ENCODE measurements at places on chromosomes 16 and 17. TPM values are rescaled to one million over a fixed set of nuclear protein-coding genes. Genes with fewer than 3 reads are reported as not detected.

DNA sequence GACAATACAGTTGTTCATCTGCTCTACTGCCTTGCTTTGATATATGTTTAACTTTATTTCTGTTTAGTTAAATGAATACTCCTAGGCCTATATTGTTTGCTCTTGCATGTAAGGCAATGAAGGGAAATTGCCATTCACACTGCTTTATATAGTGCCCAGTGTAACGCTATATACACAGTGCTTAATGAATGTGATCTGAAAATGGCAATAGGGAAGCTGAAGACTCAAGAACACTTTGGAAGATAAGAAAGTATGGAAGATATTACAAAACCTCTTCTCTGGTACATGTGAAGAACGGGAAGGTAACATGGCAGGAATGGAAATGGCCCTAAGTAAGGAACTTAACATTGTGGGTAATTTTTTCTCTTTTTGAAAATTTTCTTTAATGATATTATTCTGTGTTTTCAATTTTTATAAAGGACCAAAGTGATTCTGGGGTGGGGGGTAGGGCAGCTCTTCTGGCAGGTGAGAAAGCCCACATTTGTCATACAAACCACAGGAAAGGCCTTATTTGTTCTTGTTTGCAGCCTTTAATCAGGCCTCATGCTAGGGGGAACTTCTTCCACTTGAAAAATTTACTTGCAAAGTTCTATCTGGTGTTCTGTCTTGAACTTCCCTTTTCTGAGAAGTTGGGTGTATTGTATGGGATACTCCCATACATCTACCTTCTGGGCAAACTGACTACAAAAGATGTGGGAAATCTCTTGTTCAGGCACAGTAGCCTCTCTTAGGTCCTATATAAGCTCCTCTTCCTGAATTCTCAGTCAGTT is 100.8 kb upstream of the CORO6 start:
- DNase-seq, result no peak
- H3K36me3 ChIP-seq, result no peaks in the 10 kb centered on the region
- H3K4me3 ChIP-seq, result no peak overlapping the region

DNA sequence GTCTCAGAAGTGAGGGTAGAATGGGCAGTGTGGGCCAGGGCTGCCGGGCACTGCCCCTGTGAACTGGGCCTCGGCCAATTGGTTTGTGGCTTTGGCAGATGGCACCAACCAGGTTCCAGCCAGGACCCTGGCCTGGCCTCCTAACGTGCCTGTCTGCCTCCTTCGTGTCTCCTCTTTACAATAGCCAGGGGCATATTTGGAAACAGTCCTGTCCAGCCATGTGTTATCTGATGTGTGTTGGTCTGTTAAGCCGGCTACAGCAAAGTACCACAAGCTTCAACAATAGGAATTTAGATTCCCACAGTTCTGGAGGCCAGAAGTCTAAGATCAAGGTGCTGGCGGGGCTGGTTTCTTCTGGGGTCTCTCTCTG is 14.6 kb downstream of the CRISPLD2 start:
- peaks cover 95% of the 10 kb centered on the region for H3K4me1 ChIP-seq
- peak overlapping the region; percentile 99 for H3K27ac ChIP-seq
- no peak for DNase-seq
- no peaks in the 10 kb centered on the region for H3K27me3 ChIP-seq
- peaks cover 18% of the 10 kb centered on the region for H3K36me3 ChIP-seq

USP36 gene
- 25.5 TPM for total RNA-seq

SLC25A10 gene
- total RNA-seq, result 7.1 TPM

DNA sequence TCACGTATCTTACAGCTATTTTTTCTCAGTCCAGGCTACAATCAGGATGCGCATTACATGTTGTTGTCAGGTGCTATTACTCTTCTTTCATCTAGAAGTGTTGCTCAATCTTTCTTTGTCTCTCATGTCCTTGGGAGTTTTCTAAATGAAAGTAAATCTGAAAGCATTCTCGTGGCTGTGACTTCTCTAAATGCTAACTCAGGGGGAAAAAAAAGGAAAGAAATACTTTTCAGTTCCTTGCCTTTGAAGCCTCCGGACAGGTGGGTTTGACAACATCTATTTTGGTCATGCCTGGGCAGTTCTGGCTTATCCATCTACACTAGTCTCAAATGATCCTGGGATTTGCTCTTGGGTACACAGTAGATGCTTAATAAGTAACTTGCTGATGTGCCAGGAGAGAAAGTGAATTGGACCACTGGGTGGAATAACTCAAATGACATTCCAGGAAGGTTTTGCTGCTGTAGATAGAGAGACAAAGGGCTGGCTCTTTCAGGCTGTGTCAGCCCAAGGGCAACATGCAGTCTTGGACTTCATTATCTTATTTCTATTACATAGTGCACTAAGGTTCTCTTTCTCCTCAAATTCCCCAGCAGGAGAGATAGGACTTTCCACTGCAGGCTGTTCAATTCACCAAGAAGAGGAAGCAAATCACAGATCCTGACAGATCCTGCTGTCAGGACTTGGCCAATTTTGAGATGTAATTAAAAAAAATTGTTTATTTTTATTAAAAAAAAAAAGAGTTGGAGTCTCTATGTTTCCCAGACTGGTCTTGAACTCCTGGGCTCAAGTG is 63.6 kb upstream of the NFAT5 start:
- H3K36me3 ChIP-seq, result no peaks in the 10 kb centered on the region
- no peaks in the 10 kb centered on the region for H3K27me3 ChIP-seq
- no peaks in the 10 kb centered on the region for H3K4me1 ChIP-seq
- DNase-seq, result no peak

DNA sequence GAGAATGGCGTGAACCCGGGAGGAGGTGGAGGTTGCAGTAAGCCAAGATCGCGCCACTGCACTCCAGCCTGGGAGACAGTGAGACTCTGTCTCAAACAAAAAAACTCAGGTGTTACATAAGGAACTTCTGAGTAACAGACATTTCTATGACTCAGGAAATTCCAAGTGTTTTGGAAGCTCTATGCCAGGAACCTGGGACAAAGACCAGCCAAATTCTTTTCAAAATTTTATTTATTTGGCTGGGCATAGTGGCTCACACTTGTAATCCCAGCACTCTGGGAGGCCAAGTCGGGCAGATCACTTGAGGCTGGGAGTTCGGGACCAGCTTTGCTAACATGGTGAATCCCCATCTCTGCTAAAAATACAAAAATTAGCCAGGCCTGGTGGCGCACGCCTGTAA is 5.2 kb upstream of the SH2B1 start:
- DNase-seq, result no peak
- peak overlapping the region; percentile 62 for H3K27ac ChIP-seq
- H3K36me3 ChIP-seq, result no peaks in the 10 kb centered on the region
- H3K4me1 ChIP-seq, result peaks cover 3% of the 10 kb centered on the region
- no peaks in the 10 kb centered on the region for H3K27me3 ChIP-seq

CHST5 gene
- total RNA-seq, result not detected

DNA sequence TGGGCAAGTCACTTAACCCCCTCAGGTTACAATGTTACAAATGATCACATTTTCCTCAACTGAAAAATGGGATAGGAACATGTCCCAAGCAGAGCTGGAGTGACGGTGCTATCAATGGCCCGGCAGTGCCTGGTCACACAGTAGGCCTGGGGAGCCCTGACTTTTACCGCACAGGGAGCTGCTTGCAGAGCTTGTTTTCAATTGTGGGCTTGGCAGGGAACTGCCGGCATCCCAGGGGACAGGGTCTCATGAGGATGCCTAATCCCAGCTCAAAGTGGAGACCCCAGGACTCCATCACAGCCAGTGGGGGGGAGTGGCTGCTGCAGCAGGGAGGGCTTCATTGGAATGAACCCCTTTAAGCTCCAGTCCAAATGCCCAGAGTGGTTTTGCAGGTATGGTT is 11.4 kb downstream of the SNX20 start:
- no peaks in the 10 kb centered on the region for H3K27me3 ChIP-seq
- peaks cover 8% of the 10 kb centered on the region for H3K4me1 ChIP-seq
- no peak overlapping the region for H3K4me3 ChIP-seq
- no peak for DNase-seq
- no peaks in the 10 kb centered on the region for H3K36me3 ChIP-seq

- no peak for DNase-seq
- no peaks in the 10 kb centered on the region for H3K27me3 ChIP-seq
- no peaks in the 10 kb centered on the region for H3K36me3 ChIP-seq
- peaks cover 75% of the 10 kb centered on the region for H3K4me1 ChIP-seq
- H3K4me3 ChIP-seq, result no peak overlapping the region
These were observed 16.6 kb downstream of the LDHD start for GRCh38 chr16:75099738-75100602.

GRCh38 chr17:49369760-49370159 is 7.7 kb upstream of the ZNF652 start:
- H3K36me3 ChIP-seq, result peaks cover 2% of the 10 kb centered on the region
- no peak overlapping the region for H3K4me3 ChIP-seq
- no peaks in the 10 kb centered on the region for H3K4me1 ChIP-seq
- DNase-seq, result no peak
- no peaks in the 10 kb centered on the region for H3K27me3 ChIP-seq
- no peak overlapping the region for H3K27ac ChIP-seq

CDC42EP4 gene
- 68.1 TPM for total RNA-seq

GRCh38 chr17:3626831-3627768 is 8.9 kb downstream of the SHPK start:
- H3K36me3 ChIP-seq, result peaks cover 81% of the 10 kb centered on the region
- no peaks in the 10 kb centered on the region for H3K4me1 ChIP-seq
- DNase-seq, result no peak
- H3K27ac ChIP-seq, result no peak overlapping the region

CX3CL1 gene
- total RNA-seq, result 8.6 TPM

SLC6A2 gene
- not detected for total RNA-seq

KRTAP17-1 gene
- not detected for total RNA-seq

CDRT15 gene
- total RNA-seq, result not detected

DNA sequence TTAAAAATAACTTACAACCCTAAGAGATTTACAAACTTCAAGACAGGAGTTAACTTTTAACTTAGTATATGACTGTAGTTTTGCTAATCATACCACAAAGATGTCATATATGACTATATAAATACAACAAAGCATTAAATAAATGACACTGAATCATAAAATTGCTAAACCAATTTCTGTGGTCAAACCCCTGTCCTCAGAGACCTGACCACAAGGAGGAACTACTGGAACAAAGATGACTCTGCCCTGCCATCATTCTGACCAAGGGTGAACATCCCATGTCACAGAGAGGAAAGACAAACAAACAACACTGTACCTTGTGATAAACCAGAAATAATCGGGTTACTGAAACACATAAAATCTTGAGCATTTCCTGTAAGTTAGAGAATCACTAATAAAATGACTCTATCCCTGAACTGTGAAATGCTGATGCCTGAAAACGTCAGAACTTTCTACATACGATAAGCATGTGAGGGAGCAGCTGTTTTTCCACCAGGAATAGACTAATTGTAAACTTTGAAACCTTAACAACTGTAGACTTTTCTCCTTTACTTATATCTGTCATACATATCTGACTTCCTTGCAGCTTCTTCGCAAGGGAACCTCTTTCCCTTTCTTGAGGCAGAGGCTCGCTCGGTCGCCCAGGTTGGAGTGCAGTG is 47.9 kb downstream of the WDR59 start:
- peaks cover 8% of the 10 kb centered on the region for H3K36me3 ChIP-seq
- no peak overlapping the region for H3K4me3 ChIP-seq
- H3K27me3 ChIP-seq, result no peaks in the 10 kb centered on the region
- no peak overlapping the region for H3K27ac ChIP-seq
- no peak for DNase-seq

GP1BA gene
- total RNA-seq, result not detected

DNA sequence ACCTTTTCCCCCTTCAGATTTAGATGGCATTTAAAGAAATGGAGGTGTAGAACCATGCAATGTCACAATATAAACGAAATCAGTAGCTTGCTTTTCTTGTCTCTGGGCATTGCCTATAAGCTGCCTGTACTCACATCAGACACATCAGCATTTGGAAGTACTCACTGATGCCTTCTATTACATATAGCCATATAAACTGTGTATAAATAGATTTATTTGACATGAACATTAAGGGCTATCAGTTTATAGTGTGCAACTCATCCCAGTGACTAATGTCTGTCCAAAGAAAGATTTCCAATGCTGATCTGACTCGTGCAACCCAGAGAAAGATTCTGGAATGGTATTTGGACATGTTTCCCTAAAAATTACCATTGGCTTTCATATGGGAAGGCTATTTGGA is 417.9 kb upstream of the MAF start:
- H3K4me3 ChIP-seq, result no peak overlapping the region
- DNase-seq, result no peak
- H3K27me3 ChIP-seq, result no peaks in the 10 kb centered on the region
- no peak overlapping the region for H3K27ac ChIP-seq
- no peaks in the 10 kb centered on the region for H3K36me3 ChIP-seq

DNA sequence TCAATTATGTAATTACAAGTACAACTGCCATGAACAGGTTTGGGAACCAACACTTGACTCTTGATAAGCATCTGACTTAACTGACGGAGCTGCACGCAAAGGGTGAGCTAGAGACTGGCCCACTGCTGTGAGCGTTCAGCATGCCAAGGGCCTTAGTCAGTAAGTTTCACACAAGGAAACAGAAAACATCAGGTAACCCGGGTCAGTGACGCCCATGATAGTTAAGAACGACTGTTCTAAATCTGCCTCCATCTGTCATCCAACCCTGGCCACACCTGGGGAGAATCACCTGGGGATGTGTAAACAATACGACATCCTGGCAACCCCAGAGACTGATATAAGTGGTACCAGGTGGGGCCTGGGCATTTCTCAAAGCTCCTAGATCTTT is 12.3 kb downstream of the SMIM5 start:
- DNase-seq, result peak; percentile 37
- no peaks in the 10 kb centered on the region for H3K4me1 ChIP-seq
- no peak overlapping the region for H3K4me3 ChIP-seq
- H3K27me3 ChIP-seq, result no peaks in the 10 kb centered on the region
- peaks cover 39% of the 10 kb centered on the region for H3K36me3 ChIP-seq
- H3K27ac ChIP-seq, result no peak overlapping the region

All from sigmoid colon (tissue), 7 donors.